Mammary epithelial cell (primary cell): ENCODE measurements at places on chromosomes 4 and X.

- DNase-seq, result no peak
Observed at GRCh38 chr4:23875317-23875716, 14.5 kb downstream of the PPARGC1A start.

DNA sequence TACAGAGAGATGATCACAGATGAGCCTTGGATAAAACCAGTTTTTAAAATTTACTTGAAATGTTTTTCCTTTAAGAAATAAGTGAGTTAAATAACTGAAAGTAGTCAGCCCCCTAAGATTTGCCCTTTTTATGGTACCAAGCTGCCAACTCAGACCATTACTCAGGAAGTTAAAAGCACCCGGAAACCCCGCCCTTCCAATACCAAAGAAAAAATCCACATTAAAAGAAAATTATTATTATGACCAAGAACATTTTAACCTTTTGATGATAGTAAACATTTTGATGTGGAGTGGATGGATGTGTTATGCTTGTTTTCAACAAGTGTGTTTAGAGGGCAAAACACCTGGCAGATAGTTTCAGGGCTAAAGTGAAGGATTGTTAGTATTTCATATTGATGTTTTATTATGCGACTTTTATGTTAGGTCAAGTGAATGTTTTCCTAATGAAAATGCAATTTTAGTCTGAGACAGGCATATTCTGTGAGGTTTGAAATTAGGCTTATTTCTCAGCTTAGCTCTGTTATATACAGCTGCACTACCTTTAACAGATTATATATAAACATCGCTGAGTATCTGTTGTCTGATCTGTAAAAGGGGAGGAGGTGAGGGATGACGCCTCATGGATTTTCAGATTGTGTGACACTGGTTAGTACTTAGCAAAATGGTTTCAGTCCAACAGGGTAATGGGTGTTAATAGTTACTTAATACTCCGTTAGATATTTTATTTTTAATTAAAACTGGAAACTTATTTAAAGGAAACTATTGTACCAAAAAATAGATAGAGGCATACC lies 89.0 kb downstream of the KDM6A start:
- DNase-seq, result no peak

- peak; percentile 15 for DNase-seq
Observed at GRCh38 chrX:39645178-39645895, 452.4 kb downstream of the BCOR start.

DNA sequence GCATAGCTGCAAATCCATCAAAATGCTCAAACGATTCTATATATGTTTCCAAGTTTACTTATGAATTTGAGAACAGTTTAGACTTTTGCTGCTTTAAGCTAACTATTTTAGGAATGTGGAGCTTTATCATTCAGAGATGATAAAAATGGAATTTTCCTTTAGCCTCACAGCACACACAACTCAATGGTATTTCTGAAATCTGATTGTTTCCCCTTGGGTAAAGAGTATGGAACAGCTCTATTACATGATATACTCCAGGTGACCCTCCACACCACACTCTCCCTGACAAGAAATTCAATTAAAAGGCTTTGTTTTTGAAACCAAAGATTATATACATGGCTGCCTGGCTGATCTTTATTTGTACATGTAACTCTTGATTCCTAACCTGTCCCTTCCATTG lies 120.0 kb downstream of the LUZP4 start:
- DNase-seq, result no peak

- no peak for DNase-seq
Observed at GRCh38 chrX:13770013-13770535, 35.5 kb downstream of the OFD1 start.

DNA sequence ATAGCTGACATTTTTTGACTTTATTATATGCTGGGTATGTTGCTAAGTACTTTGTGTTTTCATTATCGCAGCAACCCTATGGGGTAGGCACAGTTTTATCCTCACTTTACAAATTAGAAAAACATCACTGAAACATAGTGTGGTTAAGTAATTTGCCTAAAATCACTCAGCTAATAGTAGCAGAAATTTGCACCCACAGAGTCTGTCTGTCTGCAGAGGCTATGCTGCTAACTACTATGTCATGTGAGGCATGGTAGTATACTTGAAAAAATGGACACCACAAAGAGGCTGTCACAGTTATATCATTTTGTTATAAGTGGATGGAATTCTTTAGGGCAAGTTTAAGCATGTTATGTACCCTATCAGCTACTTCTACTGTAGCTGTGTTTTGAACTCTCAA lies 69.0 kb downstream of the STAG2 start:
- DNase-seq, result peak; percentile 34

DNA sequence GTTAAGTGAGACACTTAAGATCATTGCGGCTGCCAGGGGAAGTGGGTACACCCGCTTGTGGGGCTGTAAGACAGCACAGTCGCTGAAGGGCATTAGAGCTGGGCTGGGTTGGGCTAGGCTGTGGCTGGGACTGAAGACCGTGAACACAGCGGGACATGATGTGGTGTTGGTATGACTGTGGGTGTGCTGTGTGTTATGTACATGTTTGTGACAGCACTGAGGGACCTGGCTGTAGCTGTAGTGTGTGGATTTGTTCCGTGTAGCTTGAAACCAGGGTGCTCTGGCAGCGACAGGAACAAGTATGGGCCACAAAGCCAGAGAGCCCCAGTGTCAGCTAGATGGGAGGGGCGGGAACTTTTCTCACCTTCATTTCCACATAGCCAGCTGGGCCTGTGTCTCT lies 82.1 kb downstream of the NHSL2 start:
- DNase-seq, result no peak

DNA sequence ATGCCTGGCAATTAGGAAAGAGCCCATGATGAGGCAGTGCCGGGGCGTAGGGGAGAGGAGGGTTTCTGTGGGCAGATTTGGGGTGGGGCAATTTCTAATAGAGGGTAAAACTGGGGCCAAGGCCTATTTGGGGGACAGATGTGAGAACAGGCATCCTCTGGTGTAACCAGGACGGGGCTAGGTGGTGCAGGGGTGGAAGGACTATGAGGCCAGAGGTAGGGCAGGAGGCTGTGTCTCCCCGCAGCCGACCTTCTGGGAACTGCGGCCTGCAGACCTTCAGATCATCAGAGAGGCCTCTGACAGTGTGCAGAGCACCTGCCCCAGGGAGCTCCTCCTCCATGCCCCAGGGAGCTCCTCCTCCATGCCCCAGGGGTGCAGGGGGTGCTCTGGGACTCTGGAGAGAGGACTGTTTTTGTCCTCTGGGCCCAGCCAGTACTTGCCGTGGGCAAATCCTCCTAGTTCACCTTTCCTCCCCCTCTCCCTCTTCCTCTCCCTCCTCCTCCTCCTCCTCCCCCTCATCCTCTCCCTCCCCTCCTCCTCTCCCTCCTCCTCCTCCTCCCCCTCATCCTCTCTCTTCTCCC lies 101.9 kb downstream of the SORCS2 start:
- no peak for DNase-seq

DNA sequence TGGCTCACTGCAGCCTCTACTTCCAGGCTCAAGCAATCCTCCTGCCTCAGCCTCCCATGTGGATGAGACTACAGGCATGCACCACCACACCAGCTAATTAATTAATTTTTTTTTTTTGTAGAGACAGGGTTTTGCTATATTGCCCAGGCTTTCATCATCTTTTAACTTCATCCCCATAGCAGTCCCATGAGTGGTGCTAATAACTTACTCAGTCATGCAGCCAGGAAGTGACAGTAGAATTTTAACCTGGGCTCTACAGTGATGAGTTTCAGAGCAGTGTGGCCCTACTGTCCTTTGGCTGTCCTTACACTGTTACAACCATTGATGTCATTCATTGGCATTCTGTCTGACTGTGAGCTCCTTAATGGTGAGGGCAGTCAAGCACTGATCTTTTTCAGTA lies 3.9 kb upstream of the OCIAD2 start:
- DNase-seq, result no peak

DNA sequence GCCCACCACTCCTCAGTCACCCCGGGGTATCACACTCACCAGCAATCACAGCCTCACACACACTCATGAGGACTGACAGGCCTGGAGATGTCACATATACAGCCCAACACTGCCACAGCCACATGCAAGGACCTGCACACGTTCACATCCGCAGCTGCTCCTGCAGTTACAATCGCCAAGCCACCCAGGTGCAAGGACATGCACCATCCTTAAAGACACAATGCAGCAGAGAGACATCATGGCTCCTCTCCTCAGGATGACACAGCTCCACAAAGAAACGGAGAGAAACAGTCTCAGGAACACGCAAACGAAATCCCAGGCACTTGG lies 1.1 kb downstream of the PCSK1N start:
- DNase-seq, result no peak

DNA sequence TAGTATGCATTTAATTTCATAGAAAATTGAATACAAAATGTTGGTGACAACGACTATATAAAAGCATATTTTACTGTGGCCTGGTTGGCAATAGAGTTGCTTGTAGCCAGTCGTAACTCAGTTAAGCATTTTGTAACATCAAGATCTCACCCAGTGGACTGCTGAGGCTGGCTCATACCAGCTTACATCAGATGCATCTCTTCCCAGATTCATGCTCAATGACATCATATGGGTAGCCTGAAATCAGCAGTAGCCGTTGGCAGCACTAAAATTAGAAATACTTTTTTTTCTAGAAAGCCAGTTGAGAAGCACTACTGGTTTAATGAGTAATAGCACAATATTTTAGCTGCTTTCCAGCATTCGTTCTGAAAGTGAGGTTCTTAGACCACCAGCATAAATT lies 341.2 kb downstream of the TECRL start:
- DNase-seq, result no peak

GRCh38 chr4:6272863-6273660 lies 3.4 kb downstream of the WFS1 start:
- DNase-seq, result peak; percentile 63

DNA sequence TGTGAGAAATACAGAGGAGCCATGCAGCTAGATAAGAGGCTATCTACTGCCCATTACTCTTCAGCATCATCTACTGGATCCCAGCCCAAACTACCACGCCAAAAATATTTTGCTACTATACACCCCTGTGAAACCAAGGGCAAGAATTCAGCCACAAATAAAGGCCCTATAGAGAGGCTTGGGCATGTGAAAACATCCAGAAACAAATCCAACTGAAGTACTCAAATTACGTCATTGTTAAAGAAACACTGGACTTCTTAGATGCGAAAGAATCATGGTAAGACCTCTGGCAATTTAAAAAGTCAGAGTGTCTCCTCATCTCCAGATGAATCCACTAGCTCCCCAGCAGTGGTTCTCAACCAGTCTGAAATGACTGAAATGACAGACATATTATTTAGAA lies 12.8 kb downstream of the NDST3 start:
- no peak for DNase-seq

DNA sequence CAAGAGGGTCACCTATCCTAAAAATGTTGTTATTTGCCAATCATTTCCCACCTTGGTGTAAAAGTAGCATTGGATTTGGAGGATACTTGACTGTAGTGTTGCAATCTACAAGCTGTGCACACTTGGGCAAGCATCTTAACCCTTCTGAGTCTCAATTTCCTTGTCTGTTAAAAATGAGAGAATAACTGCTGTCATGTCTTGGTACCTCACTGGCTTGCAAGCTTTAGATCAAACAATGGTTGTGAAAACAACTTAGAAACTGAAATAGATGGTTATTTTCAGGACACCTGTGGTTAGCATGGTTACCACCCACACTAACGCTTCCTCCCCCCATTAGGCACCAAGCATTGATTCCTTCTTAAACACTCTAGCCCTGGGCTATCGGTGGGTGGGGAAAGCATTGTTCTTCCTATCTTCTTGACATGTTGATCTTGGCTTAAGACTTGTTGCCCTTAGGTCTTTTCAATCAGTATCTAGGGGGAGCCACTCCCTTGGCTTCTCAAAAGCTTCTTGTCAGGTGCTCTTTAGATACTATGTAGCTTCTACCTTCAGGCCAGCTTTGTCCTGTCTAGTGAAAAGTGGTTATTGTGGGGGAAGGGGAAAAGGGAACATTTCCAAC lies 10.6 kb upstream of the AMOT start:
- DNase-seq, result peak; percentile 4

- no peak for DNase-seq
Observed at GRCh38 chr4:180153587-180153986, 2089.6 kb upstream of the TENM3 start.

DNA sequence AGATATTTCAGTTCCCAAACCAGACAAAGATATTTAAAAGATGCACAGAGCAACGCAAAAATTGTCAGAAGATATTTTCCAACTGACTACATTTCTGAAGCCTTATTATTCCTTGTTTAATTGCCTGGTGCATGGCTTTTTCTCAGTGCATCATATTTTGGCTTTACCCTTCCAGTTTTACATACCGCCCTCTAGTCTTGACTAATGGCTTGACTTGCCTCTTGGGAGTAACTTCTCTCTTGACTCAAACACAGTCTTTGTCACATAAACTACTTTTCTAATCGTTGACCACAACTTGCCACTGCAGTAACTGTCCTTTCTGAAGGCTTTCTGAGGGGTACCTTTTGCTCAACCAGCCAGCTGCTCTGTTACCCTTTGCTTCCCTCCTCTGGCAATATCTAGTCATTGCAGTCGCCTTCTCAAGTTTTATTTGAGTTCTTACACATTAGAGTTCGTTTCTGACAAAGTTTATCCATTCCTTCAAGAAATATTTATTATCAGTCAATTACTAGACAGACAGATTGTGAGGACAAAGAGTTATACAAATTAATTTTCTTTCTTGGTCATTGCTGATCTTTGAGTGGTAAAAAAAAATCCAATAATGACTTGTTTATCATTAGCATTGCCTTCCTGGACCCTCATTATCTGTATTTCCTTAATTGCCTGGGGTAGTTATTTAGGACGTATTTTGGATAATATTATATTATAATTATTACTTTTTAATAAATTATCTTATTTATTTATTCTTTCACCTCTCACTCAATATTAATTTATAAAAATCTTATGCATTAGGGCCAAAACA lies 506.9 kb upstream of the PCDH10 start:
- peak; percentile 17 for DNase-seq

DNA sequence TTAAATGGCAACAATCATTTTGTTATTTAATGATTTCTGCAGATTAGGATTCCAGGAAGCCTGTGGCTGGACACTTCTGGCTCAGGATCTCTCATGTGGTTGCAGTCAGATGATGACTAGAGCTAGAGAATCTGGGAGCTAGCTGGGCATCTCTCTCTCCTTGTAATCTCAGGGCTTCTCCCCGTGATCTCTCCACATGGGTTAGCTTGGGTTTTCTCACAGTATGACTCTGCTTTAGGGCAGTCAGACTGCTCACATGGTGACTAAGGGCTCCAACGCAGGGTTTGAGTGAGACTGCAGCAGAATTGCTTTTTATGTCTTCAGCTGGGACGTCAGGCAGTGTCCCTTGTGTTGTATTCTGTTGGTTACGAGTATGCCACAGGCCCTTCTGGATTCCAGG lies 361.4 kb downstream of the CBLL2 start:
- DNase-seq, result peak; percentile 39

DNA sequence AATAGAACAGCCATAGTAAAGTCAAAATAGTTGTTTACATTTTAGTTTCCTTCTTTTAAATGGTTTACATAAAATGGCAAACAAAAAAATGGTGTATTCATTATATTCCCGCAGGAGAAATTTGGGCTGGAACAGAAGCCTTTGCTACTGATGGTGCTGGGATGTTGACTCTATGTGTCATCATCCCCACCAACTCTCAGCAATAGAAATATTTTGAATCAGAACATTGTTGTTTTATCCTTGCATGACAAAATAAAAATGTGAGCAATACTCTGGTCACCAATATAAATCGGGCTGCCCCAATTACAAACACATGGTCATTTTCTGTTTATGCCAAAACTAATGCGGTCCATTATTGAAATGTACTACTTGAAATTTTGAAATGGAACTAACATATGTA lies 1131.6 kb upstream of the PCDH7 start:
- DNase-seq, result no peak

GRCh38 chr4:132384709-132385108 lies 764.4 kb upstream of the PCDH10 start:
- peak; percentile 5 for DNase-seq

- no peak for DNase-seq
Observed at GRCh38 chr4:124727331-124727890, 14.9 kb upstream of the ANKRD50 start.

- DNase-seq, result peak; percentile 34
Observed at GRCh38 chr4:15336410-15337167, 91.2 kb upstream of the C1QTNF7 start.
